ENCODE measurements at places on chromosomes 6 and 20.

DNA sequence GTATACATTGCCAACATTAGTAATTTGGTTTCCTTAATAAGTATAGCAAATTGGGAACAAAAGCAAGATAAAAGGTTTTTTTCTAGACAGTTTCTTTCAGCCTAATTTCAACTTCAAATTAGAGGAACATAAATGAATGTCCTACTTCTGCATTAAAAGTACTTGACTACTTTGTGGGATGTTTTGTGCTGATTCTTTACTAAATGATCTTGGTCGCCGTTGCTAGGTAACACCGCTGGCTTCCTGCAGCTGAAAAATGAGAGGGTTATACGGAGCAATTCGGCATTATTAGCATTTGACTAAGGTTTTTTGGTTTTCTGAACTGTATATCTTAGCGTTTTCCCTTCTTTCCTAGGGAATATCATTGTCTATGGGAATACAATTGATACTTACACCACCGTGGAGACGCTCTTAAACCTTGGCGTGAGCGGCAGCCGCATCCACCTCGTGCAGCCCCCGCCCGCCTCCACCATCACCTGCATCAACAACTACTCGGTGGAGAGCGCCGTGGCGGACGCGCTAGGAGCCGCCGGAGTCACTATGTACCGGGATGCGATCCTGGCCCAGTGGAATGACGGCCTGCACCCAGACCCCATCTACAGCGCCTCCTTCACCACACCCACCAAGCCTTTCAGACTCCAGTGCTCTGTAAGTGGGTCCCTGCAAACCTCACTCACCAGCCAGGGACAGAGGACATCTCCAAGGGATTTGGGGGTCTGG, 90.9 kb upstream of the INSM1 start:
- no peak for DNase-seq

GRCh38 chr6:150016324-150017185, 8.8 kb downstream of the RAET1L start:
- DNase-seq: peak; percentile 68

DNA sequence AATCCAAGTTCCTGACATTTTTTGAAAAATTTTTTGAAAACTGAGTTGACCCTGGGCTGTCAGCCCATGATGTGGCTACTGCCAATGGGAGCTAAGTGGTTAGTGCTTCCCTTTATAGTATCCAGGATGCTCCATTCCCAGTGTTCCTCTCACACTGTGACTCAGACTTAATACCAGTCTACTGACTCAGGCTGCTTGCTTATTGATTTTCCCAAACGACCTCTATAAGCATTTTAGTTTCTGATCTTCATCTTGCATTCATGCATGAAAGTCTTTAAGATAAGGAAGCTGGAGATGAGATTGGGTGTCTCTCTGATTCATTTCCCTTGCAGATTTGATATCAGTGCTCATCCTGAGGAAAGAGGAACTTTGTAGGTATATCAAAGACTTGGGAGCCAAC, 560.0 kb downstream of the TBC1D32 start:
- DNase-seq: no peak

GRCh38 chr20:33444797-33445560, 1.4 kb upstream of the SNTA1 start:
- DNase-seq: no peak

DNA sequence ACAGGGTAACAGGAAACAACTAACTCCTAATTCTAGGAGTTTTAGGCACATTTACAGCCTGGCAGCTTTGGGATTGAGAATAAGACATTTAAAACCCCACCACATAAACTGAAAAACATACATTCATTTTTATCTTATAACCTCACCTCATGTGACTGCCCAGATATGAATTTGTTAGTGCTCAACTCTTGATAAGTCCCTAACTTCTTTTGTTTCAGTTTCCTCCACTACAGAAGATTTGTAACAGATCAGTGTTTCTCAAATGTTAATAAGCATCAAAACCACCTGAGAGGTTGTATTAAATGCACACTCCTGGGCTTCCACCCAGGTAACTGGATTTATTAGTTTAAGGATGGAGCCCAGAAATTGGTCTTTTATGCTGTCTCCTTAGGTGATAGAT, 190.1 kb upstream of the ARID1B start:
- DNase-seq: no peak

DNA sequence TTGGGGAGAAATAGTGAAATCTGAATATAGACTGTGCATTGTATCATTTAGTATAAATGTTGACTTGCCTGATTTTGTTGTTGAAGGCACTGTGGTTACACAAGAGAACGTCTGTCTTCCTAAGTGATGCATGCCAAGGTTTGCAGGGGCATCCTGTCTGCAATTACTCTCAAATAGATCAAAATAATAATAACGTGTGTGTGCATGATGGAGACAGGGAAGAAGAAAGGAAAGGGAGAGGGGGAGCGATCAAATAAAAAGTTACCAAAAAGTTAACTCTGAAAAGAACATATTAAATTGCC, 14.4 kb downstream of the PREX1 start:
- no peak for DNase-seq

- DNase-seq: no peak
Measured at GRCh38 chr6:149202952-149203351, 114.6 kb upstream of the TAB2 start.

GRCh38 chr6:96116674-96117073, 100.9 kb downstream of the FUT9 start:
- DNase-seq: no peak

- DNase-seq: no peak
Measured at GRCh38 chr6:113719064-113719463, 138.1 kb upstream of the MARCKS start.

DNA sequence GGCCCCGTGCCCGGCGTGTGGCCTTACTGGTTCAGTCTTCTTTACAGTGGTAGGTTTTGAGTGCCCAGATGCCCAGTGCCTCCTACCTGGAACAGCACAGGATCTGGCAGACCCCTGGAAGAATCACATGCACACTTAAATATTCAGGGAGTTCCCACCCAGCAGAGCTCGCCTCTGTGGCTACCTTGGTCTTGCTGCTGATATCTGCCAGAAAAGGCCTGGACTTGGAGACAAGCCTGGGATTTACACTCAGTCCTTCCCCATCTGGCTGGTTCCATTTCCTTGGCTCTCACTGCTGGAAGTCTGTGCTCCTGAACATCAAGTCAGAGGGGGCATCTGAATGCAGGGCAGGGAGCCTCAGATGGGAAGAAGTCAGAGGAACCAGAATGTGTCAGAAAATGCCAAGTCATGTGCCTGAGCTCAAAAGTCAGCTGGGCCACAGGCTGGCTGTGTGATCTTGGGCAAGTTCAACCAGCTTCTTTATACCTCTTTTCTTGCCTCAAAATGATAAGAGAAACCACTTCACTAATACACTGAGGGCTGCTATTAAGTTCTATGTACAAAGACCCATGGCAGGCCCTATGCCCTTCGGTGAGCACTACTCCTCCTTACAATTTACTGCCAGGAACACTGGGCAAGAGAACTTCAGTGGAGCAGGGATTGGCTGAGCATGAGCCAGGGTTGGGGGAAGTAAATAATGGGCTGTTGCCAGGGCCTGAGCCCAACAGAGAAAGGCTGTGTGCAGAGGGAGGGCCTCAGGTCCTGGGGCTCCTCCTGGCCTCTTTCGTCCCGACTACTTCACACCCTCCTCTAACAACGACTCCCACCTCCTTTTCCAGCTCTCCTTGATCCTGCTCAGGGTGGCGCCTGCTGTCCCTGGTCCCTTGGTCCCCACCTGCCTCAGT, 158.1 kb upstream of the PROKR2 start:
- no peak for DNase-seq

- no peak for DNase-seq
Measured at GRCh38 chr20:20010639-20011500, 6.3 kb upstream of the NAA20 start.

DNA sequence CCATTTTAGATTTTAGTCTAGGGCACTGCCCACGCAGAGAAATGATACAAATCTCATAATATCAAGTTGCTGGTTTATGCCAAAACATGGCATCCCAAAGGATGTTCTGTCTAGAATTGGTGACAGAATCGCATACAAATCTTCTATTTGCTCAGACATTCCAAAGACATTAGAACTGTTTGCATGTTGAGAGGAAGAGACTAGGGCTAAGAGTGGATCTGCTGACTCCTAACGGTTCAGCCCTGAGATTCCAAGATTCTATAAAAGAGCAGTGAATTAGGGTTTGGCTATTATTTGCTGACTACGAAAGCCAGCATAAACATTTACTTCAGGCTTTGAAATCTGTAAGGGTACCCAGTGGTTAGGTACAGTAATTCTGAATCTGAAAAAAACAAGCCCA, 3.6 kb downstream of the EPB41L2 start:
- no peak for DNase-seq

DNA sequence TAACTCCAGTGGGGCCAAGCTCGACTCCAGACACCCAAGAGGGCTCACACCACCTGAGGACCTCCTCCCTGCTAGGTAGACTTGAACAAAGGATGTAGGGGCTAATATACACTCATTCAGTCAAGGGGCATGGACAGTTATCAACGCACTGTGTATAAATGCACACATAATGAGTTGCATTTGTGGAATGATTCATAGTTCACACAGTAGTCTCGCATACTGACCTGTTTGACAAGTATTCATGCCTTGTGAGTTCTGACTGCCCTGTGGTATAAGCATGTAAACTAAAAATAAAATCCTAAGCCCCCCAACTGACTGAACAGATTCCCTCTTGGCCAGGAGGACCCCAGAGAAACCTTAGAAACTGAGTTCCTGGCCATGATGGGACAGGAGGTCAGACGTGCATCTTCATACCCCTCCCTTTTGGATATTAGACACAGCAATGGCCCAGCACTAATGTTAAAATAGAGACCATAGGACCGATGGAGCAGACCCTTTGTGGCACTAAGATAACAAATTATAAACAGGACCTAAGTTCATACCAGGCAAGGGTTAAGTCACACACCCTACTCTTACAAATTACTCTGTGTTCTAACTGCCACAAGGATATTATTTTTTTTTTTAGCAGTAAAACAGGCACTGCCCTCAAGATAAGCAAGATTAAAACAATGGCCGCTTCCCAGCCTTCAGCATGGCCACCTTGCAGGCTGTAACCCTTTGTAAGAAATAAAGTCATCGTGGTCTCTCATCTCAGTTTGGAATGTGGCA, 124.4 kb downstream of the TTLL2 start:
- no peak for DNase-seq

GRCh38 chr6:31349301-31349700, 7.7 kb downstream of the HLA-B start:
- DNase-seq: no peak

DNA sequence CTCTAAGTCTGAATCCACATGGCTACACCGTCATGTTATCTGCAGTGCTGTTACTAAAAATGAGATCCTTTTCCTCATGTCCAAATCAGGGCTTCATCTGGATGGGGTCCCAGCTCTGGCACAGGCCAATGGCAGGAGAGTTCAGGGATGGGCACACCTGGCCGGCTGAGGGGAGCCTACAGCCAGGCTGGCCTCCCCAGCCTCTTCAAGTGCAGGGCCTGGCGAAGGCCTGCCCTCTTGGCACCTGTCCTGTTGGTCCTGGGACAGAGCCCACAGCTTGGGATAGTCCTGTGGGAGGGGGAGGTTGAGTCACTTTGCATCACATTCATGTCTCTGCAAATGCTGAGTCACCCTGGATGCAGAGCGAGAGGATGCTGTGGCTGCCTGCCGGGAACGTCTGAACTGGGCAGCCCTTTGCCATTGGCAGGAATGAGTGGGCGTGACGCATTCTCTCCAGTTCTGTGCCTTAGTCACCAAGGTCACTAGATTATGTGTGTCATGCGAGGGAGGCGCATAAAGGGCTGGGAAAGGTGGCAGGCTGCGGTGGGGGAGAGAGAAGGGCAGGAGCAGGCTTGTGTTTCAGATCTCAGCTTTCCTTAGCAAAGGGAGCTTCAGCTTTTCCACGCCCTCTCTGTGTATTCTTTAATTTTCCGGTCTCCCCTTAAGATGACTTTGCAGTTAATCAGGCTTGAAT, 223.2 kb upstream of the ECI2 start:
- DNase-seq: no peak

GRCh38 chr20:63014710-63015109, 7.9 kb upstream of the BHLHE23 start:
- DNase-seq: no peak

DNA sequence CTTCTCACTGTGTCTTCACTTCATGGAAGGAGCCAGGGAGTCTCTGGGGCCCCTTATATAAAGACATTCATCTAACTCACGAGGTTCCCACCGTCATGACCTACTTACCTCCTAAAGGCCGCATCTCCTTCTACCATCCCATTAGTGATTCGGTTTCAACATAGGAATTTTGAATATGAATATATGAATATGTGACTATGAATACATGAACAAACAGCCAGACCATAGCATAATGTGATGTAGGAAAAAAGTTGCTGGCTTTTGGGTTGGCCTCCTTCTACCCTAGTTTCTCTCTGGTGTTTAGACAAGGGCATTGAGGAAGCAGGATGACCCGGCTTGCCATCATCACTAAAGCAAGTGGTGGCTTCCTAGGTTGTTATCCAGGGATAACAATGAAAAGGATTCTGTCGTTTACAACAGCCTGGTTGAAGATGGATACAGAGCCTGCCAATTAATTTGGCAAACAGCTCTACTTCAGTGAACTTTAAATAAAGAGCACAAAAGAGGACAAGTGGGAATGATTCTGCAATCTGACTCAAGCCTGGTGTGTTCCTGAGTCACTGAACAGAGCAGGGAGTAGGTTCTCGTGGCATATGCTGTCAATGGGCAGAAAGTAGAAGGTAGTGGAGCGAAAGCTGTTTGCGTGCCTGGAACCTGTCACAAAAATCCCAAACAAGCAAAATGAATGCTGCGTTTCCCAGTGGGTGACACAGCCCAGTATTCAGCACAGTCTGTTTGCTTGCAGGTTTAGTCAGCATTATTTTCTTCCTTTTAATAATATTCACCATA, 44.0 kb upstream of the DOK5 start:
- no peak for DNase-seq

- no peak for DNase-seq
Measured at GRCh38 chr6:126380072-126380583, 40.2 kb downstream of the CENPW start.

GRCh38 chr6:40417031-40417430, 170.1 kb downstream of the LRFN2 start:
- no peak for DNase-seq

DNA sequence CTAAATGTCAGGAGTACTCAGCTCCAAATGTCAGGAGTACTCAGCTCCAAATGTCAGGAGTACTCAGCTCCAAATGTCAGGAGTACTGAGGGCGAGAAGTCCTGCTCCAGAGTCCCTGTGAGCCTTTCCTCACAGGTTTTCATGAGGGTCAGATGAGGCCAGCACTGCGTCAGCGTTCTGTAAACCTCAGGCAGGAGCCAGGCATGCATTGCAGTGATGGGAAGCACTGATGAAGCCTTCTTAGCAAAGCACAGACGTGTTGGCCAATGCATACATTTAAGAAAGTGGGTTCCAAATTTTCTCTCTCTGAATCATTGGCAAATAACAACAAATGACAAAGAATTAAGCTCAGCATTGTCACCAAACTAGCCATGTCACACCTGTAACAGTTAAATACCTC, 254.9 kb downstream of the ZNF217 start:
- DNase-seq: no peak

- no peak for DNase-seq
Measured at GRCh38 chr20:9032758-9033157, 36.1 kb upstream of the PLCB4 start.
